ENCODE measurements at places on chromosomes 16 and 17.

DNA sequence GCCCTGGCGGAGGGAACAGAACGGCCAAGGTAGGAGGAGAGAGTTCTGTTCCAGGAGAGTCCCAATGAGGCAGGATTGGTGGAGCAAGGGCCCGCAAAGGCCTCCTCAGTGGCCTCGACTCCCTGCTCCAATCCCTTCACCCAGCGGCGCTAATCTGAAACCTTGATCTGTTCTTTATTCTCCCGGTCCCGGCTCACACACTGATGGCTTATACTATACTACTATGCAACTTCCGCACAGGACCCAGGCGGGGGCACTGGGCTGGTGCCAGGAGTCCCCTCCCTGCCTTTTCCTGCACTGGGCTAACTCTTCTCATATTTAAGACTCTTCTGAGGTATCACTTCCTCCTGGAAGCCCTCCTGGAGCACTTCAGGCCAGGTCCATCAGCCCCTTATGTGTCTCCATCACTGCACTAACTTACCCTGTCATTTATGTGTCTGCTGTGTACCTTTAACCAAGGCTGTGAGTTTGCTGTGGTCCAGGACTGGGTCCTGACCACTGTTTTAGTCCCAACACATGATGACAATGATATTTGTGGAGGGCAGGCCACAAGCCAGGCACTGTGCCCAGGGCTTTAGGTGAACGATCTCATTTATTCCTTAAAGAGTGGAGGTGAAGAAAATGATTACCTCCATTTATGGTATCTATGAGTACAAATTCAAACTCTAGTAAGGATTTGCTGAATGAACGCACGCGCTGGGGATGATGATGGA, 6.8 kb downstream of the CCDC102A start:
- no peak for DNase-seq

- DNase-seq, result no peak
Measured at GRCh38 chr17:64424324-64424849, 24.5 kb upstream of the MILR1 start.

GRCh38 chr16:4911970-4912386, 25.0 kb downstream of the PPL start:
- no peak for DNase-seq

GRCh38 chr17:45013021-45013997, 38.1 kb downstream of the DCAKD start:
- DNase-seq, result no peak

DNA sequence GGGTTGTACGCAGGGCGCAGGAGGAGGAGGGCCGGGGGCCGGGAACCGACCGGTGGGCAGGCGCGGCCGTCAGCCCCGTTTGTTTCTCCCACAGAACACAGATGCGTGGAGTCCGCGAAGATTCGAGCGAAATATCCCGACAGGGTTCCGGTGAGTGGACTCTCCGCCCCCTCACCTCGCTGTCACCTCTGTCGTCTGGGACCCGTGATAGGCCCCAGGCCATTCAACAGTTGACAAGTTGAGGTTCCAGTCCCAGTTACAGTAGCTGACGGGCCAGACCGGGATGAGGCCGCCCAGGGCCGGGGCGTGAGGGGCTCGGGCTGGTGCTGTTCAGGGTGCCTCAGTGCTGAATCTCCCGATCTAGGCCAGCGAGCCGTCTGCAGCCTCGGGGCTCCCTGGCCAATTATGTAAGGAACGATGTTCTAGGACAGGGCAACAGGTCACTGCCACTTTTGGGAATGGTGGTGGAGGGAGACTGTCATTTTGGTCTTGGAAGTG, 628 bp downstream of the GABARAPL2 start:
- no peak for DNase-seq

DNA sequence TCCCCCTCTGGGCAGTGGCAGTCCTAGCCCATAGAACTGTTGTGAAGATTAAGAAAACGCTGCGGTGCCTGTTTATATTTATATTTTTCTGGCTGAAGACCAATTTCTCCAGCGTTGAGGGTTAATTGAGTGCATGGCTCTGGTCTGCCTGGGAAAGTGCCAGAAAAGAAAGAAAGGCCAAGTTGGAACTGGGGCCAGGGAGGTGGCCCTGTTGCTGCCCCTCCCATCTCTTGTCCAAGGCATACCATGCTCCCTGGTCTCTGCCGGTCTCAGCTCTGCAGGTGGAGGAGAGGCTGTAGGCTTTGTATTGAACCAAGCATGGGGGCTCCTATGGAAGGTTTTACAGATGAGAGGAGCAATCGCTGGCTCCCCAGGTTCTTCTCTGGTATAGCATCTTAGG, 124.7 kb downstream of the MGAT5B start:
- DNase-seq, result no peak

DNA sequence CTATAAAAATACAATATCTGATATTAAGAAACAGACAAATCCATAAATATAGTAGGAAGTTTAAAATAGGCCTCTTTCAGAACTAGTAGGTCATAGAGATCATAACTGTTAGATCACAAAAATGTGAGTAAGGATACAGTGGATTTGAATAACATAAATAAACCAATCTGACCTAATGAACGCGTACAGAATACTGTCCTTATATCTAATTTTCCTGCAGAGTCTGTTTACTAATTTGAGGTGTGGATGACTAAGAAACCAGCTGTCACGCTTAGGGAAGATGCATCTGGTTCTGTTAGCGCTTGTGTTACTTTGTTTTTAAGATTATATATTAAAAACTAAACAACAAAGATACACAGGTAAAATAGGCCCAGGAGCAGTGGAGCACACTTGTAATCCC, 14.8 kb downstream of the CPD start:
- DNase-seq, result no peak

All from GM12891 (cell line).